Activated T-cell treated with anti-CD3 and anti-CD28 coated beads, Interleukin-2, amount 50 U/mL, for 72 hours (primary cell): ENCODE measurements at places on chromosomes 13 and 19.

GRCh38 chr13:74325106-74325505, 190.9 kb upstream of the KLF12 start:
- no peak for DNase-seq

DNA sequence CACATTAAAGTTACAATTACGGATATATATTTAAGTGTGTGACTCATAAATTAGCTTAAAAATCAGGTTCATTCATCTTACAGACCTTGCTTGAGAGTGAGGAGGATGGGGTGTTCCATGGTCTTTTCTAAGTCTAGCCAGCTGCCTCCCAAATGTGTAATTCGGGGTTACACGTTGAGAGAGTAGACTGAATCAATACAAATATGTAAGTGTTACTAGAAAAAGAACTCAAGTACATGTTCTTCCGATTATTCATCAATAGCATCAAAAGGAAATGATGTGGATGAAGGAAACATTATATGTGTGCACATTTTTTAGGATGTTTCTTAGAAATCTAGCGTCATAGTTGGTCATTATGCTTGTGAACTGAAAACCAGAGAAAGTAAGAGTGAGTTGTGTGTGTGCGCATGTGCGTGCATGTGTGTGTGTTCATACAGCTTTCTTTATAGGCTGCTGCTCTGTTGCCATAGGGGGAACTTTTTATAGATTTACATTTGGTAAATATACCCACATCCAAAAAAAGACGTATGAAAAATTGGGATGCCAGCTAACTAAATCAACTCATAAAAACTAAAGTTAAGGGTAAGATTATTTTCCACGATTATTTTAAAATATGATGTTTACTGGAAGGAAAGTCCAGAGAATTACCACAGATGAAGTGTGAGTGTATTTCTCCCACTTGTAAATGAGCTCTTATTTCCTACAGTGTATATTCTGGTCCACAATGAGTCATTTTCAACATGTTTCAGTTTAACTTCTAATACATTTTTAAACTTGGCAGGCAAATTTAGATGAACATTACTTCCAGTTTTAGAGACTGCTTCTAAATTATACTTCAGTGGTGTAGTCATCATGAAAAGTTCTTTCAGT, 82.4 kb downstream of the PIBF1 start:
- peak; percentile 13 for DNase-seq

GRCh38 chr13:77994166-77994565, 75.5 kb upstream of the EDNRB start:
- no peak for DNase-seq

DNA sequence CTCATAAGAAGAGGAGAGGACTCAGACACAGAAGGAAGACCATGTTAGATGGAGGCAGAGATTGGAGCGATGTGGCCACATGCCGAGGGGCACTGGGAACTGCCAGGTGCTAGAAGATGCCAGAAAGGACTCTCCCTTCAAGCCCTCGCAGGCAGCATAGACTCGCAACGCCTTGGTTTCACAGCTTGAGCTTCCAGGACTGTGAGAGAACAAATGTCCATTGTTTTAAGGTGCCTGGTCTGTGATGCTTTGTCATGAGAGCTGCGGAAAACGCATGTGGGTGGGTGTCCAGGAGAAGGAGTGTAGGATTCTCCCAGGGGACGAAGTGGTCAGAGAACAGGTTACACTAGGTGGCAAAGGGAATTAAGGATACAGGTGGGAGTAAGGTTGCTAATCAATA, 125.9 kb upstream of the USP29 start:
- no peak for DNase-seq

DNA sequence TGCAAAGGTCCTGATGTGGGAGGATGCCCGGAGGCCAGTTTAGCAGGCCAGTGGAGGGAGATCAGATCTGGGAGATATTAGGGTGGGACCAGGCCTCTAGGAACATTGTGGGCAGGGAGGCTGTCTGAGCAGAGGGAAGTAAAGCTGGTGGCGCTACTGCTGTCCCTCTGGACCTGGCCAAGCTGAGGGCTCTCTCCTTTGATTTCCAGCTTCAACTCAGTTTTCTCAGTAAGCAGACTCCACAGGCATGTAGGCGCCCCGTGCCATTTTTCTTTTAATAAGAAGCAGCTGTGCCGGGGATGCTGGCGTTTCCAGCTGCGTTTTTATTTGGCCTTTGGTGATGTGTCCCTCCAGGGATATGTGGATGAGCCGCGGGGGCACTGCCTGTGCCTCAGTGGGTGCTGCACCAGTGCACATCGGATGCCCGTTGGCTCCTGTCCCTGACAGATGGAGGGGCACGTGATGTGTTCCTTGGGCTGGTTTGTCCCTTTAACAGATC, 6.7 kb downstream of the DNM2 start:
- no peak for DNase-seq

DNA sequence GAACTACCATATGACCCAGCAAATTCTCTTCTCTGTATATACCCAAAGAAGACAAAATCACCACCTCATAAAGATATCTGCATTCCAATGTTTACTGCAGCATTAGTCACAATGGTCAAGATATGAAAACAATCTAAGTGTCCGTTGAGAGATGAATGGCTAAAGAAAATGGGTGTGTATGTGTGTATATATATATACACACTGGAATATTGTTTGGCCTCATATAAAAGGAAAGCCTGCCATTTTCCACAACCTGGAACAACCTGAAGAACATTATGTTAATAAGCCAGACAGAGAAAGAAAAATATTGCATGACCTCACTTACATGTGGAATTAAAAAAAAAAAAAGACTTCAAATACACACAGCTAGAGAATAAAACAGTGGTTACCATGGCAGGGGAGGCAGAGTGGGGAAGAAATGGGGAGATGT, 29.5 kb upstream of the RBM26 start:
- DNase-seq: no peak

- DNase-seq: peak; percentile 61
These were observed 2.2 kb downstream of the ARHGAP45 start for GRCh38 chr19:1069009-1069779.
